ENCODE measurements at places on chromosomes 6 and 20. TPM values are rescaled to one million over a fixed set of nuclear protein-coding genes. Genes with fewer than 3 reads are reported as not detected.

PNLDC1 gene
- not detected for total RNA-seq

GCM1 gene
- total RNA-seq = not detected

TRAM2 gene
- 101 TPM for total RNA-seq

CASS4 gene
- under 0.01 TPM for total RNA-seq

PTK6 gene
- not detected for total RNA-seq

MOXD1 gene
- 0.07 TPM for total RNA-seq

PAX1 gene
- total RNA-seq = not detected
